Adipocyte (in vitro differentiated cells): ENCODE measurements at places on chromosomes 3 and 15.

DNA sequence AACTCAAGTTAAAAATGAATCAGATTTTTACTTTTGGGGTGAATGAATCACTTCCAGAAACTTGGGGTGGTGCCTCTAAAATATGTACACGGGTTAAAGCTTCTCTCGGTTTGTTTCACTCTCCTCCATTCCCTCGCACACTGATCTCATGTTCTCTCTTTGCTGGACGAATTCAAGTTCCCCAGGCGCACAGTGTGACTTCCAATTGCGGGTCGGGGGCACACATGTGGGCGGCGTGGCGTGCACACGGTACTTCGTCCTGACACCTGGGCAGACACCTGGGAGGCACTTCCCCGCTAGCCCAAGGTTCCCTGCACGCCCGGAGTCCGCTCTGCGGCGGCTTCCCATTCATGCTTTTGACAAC lies 692 bp downstream of the SCAANT1 start:
- DNase-seq: no peak

- DNase-seq: peak; percentile 30
Measured at GRCh38 chr3:151709847-151710246, 23.9 kb upstream of the AADACL2 start.

GRCh38 chr15:89393056-89393455 lies 58.4 kb upstream of the POLG start:
- DNase-seq: no peak

GRCh38 chr15:29570948-29571791 lies 251.1 kb downstream of the TJP1 start:
- peak; percentile 25 for DNase-seq

- peak; percentile 42 for DNase-seq
Measured at GRCh38 chr3:71305231-71306206, 278.0 kb downstream of the FOXP1 start.

- no peak for DNase-seq
Measured at GRCh38 chr3:113092746-113093145, 102.0 kb downstream of the GTPBP8 start.

GRCh38 chr3:11185564-11186317 lies 31.4 kb downstream of the HRH1 start:
- peak; percentile 92 for DNase-seq

GRCh38 chr15:33098094-33099058 lies 96.1 kb downstream of the FMN1 start:
- DNase-seq: peak; percentile 65

DNA sequence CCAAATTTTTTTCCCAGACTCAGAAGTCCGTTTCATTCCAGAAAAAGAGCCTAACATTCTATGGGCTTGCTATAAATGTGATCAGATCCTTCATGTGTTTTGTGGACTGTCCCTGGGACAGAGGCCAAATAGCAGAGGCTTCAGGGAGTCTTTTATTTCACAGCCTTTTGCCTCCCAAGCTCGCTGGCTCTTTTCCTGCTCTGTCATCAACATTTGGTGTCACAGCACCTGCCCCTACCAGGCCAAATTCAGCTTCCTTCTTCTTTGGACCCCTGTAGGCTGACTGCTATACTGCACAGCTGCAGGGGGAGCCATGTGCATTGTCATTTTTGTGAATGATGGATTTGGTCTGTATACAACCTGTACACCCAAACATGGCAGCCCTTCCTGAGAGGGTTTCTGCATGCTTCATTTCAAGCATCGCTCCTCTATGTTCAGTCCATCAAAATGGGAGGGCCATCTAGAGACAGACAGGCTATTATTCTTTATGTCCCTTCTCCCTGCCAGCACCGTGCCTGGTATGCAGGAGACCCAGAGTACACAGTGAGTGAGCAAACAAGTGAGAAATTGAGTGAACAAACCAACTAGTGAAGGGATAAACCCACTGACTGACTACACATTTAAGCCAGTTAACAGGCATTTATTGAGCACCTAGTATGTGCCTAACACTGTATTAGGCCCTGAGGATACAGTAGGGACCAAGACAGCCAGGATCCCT lies 17.9 kb upstream of the RPP14 start:
- no peak for DNase-seq

DNA sequence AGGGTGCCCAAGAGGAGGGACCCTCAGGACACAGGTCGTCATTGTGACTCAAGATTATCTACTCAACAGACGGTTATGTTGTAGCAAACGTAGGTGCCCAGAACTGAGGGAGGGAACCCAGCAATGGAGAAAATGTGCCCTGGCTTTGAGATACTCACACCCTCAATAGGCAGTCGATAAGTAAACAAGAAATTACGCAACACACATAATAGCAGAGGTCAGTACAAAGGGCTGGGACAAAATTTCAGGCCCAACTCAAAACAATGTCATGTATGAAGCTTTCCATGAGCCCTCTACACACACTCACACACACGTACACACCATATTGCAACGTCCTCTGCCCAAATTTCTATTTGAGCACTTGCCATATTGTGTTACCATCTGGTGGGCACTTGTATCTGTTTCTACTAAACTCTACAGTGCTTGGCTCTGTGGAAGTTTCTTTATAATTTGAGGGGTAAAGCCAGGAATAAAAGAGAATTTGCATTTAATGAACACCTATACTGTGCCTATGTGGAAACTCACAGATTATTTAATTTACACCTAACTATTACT lies 114.6 kb upstream of the TRIM42 start:
- DNase-seq: no peak

GRCh38 chr3:128075522-128076482 lies 23.6 kb downstream of the SEC61A1 start:
- peak; percentile 95 for DNase-seq

GRCh38 chr3:106025151-106025722 lies 156.4 kb upstream of the CBLB start:
- DNase-seq: peak; percentile 52

DNA sequence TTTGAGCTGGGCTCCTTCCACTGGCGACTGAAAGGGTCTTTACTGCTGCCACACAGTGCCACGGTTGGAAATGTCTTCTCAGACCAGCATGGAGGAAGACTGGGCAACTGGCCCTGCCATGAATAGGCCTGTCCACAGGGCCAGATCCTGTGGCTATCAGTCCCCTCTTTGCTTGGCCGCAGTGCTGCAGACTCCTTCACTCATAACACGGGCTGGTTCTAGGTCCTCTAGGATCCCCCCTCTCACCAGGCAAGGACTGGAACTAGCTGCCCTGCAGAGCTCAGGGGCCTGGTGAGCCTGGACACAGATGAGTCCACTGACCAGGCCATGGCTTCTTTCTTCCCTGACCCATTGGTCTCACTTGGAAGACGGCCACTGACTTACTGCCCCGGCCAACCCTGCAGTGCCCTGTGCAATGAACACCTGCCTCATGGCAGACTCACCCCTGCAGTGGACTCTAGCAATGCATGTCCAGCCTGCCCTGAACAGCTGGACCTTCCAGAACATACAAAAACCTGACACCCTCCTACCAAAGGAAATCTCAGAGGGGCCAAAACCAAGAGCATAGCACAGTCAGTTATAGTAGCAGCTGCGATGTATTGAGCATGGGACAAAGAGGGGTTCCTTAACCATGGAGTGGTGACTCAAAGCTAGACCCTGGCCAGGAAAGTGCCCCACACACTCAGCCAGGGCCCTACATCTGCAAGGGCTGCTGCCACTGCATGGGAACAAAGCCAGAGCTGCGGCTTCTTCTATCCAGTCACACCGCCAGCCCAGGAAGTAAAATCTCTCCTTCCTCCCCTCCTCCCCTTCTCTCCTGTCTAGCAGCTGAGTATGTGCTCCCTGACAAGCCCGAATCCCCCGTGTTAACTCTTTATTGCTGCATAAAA lies 72.1 kb upstream of the ITGA11 start:
- peak; percentile 39 for DNase-seq

- DNase-seq: peak; percentile 42
Measured at GRCh38 chr3:62134061-62134496, 239.3 kb downstream of the FEZF2 start.

DNA sequence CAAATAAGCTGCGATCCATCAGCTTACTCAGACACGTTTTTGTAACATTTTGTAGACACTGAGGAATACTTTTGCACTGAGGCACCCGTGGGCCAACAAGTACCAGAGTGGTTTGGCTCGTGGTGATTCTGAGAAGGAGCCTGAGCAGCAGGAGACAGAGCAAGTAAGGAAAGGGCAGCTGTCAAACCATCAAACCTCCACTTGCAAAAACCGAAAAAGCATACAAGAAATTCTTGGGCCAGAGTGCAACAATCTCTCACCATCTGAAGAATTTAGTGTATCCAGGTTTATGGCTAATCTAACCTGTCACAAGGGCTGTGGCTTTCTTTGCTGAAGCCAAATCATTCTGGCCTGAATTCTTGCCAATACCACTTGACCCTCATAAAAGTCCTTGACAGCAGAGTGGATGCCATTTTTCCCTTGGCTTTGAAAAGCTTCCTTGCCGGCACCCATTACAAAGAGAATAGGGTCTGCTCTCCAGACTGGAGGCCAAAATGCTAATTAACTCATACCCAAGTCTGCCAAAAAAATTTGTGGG lies 56.7 kb downstream of the MYO1E start:
- no peak for DNase-seq

GRCh38 chr15:38620851-38621594 lies 56.4 kb upstream of the RASGRP1 start:
- DNase-seq: no peak

DNA sequence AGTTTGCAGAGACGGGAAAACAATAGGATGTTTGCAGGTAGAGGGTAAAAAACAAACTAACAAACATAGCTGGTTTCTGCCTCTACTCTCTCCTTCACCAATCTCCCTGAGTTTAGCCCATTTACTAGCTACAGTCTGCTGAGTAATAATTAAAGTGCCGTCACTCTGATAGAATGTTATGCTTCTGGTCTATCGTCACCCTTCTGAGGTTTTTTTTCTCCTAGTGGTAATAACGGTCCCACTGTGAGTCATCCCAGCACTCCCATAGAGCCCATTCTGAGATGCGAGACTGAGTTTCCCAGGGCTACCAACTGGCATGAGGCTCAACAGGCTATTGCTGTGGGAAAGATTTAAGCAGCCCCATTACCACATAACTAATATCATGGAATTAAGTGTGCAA lies 56.4 kb downstream of the PLAAT1 start:
- no peak for DNase-seq

GRCh38 chr3:55813268-55814097 lies 326.4 kb upstream of the WNT5A start:
- peak; percentile 10 for DNase-seq

GRCh38 chr3:151384741-151385174 lies at the start of gene P2RY12:
P2RY12 (minus strand) TSS chr3:151384753; CDS start chr3:151338845, 45,908 bp downstream.
- no peak for DNase-seq

DNA sequence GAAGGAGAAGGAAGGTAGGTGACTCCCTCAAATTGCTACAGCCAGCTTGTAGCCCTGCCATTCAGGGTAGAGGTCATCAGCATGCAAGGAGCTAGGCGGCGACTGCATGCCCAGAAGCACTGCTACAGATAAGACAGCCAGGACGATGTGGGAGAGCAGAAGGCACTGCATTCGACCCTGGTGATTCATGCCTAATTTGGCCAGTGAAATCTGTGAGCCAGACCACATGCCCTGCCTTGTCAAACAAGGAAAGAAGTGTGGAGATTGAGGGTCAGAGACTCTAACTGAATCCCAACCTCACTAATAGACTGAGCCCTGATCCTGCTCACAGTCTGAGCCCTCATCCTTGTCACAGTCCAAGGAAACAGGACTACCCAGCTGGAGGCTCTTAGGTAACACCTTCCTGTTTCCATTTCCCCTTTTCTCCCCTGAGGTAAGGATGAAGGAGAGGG lies 86.6 kb downstream of the LINGO1 start:
- peak; percentile 75 for DNase-seq

- DNase-seq: peak; percentile 94
Measured at GRCh38 chr15:63501256-63502089, 2.9 kb upstream of the USP3 start.

DNA sequence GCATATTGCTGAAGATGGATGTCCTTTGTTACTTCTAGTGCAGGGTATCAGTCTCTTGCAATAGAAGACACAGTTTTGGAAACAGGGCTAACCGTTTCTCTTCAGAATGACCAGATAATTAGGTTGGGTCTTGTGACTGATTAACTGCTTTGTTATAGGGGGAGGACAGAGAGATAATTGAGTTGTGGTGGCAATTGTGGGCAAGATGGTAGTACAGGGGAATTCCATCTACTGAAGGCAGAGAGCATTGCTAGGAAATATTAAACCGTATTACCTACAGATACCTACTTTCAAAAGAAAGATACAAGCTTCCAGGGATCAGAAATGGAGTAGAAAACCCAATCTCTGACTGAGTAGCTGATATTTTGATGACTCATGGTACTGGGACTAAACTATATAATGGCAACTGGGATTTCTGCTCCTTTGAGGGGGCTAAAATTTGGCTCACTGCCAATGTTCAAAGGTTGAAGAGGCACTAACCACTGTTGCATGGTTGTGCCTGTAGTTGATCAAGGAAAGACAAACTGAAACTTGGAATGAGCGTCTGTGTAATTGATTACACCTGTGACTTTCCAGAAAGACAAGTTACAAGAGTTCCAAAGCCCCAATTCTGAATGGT lies 4.2 kb downstream of the PRR23B start:
- no peak for DNase-seq

DNA sequence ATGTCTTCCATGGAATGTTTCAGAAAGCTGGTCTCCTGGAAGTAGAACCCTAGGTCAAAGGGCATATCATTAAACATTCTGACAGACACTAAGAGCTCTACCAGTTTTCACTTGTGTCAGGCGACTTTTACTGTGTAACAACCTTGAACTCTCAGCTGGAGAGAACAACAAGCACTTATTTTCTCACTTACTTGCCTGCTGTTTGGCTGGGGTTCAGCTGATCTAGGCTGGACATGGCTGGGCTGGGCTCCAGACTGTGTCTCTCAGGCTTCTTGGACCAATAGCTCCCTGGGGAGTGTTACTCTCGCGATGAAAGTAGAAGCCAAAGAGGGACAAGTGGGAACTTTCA lies 527.3 kb downstream of the SHQ1 start:
- DNase-seq: no peak

DNA sequence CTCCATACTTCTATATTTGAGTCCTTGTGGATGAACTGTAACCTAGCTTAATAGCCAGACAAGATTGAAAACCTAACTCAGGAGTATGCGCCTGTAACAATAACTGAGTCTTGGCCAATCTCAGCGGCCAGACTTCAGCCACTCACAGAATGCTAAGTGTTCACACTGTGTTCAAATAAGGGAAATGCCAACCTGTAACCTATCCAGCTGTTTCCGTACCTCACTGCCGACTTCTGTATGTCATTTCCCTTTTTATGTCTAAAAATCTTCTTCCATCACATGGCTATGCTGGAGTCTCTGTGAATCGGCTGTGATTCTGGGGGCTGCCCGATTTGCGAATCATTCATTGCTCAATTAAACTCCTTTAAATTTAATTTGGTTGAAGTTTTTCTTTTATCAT lies 169.2 kb downstream of the NFKBIZ start:
- no peak for DNase-seq

- DNase-seq: no peak
Measured at GRCh38 chr3:33403756-33404155, 36.4 kb downstream of the UBP1 start.

- no peak for DNase-seq
Measured at GRCh38 chr15:78266806-78267205, 2.4 kb downstream of the DNAJA4 start.

DNA sequence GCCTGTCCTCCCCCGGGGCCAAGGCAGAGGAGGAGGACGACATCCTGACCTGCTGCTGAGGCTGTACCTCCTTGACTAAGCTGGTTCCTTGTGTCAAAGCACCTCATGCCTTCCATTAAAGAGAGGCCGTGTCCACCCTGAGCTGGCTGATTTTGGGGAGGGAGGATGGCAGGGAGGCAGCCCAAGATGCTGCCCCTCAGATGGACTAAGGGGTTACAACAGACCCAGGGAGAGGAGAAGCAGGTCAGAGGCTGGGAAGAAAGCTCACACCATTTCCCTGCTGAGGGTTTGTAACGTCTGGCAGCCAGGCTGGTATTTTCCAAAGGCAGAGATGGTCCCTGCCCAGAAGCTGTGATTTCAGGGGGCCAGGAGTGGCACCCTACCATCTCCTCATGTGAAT lies 2.7 kb upstream of the ITIH3 start:
- no peak for DNase-seq
